Activated T-helper 9 cell treated with anti-CD3 and anti-CD28 coated beads, Interleukin-2, amount 50 U/mL, for 16 hours (primary cell): ENCODE measurements at places on chromosomes 4 and X.

- no peak for DNase-seq
Measured at GRCh38 chrX:69142788-69143469, 22.3 kb downstream of the PJA1 start.

- DNase-seq = peak; percentile 3
Measured at GRCh38 chrX:9677098-9677739, 88.4 kb downstream of the GPR143 start.

DNA sequence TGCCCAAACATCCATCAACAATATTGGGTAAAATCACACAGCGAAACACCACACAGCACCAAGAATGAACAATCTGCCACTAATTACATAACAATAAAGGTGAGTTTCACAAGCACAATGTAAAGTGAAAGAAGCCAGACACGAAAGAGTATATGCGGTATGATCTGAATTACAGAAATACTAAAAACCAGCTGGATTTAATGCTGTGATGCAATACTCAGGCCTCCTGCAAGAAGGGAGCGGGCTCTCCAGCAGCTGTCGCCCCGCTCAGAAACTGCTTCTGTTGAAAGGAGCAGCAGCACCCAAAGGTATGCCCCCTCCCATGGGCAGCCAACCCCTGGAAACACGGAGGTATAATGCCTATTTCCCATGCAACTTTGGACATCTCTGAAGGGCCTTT, 77.0 kb downstream of the PAPSS1 start:
- no peak for DNase-seq

GRCh38 chr4:111847296-111848008, 297.8 kb upstream of the FAM241A start:
- no peak for DNase-seq

- DNase-seq = no peak
Measured at GRCh38 chr4:1713003-1713851, 1.1 kb upstream of the SLBP start.

DNA sequence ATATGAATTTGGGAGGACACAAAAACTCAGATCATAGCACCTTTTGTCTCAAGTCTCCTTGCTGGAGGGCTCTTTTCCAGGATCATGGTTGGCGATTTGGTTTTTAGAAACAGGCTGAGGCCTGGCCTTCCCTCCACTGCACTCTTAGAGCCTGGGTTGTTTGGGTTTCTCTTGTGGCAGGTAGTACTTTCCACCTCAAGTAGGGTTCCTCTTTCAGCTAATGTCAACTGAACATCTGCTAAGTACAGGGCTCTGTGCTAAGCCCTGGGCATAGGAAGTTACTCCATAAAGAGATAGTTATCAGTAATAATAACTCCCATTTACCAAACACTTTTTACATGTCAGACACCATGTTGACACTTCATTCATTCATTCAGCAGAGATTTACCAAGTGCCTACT, 28.2 kb upstream of the APLN start:
- DNase-seq = no peak
